ENCODE measurements at places on chromosomes 3 and 15.
A peak's percentile ranks its signal among the peaks of the same experiment; 100 is the strongest.

DNA sequence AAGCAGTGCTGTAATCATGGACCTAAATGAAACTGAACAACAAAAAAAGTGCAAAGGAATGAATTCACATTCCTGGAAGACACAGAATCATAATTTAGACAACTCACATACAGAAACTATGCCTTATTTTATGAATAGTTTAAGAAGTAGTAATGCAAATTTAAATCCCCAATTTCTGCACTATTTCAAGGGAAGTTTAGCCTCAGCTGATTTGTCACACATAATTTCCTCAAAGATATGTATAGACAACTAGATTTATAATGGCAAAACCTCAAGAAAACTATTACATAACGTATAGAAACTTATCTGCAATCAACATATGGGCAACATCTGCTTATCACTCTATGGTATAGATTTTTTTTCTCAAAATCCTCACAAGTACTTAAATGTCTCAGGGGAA is 7.8 kb upstream of the PTX3 start:
- H3K36me3 ChIP-seq = peaks cover 4% of the 10 kb centered on the region
- no peak for DNase-seq
- no peak overlapping the region for H3K27ac ChIP-seq

DNA sequence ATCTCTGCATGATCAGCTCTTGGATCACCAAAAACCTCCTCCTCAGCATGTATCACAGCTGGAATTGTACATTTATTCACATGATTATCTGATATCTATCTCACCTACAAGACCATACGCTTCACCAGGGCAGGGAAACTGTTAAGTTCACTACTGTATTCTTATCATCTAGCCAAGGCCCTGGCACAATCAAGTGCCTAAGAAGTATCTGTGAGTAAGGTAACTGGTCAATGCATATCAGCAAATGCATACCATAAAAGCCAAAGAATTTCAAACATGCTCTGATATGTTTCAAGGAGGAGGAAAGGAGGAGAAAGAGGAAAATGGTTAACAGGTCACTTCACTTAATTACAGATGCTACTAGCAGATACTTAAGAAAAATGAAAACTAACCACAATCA is 158.4 kb downstream of the LIPC start:
- no peak overlapping the region for H3K4me3 ChIP-seq
- H3K4me1 ChIP-seq = no peaks in the 10 kb centered on the region
- no peaks in the 10 kb centered on the region for H3K36me3 ChIP-seq
- DNase-seq = no peak
- H3K27ac ChIP-seq = no peak overlapping the region

GRCh38 chr3:108127301-108127988 is 36.6 kb upstream of the CD47 start:
- H3K27me3 ChIP-seq = no peaks in the 10 kb centered on the region
- H3K27ac ChIP-seq = no peak overlapping the region
- no peak for DNase-seq
- no peaks in the 10 kb centered on the region for H3K36me3 ChIP-seq

DNA sequence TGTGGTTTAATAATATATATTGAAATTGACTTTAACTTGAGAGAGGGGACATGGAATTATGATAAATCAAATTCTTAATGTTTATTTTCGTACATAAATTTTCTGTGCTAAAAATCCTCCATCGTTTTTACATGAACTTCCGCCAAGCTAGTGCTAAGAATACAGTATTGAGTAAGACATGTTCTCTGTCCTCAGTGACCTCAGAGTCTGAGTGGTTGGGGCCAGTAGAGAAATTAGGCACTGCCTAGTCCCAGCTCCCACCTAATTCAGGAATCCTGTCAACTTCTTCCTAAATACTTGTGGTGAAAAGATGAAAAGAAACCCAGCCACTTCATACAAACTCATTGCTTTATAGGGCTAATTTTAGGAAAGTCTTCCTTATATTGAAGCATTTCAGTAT is 110.3 kb downstream of the PPP2R3A start:
- H3K4me3 ChIP-seq = no peak overlapping the region
- H3K36me3 ChIP-seq = peaks cover 5% of the 10 kb centered on the region
- H3K27me3 ChIP-seq = no peaks in the 10 kb centered on the region
- no peak overlapping the region for H3K27ac ChIP-seq
- no peak for DNase-seq

DNA sequence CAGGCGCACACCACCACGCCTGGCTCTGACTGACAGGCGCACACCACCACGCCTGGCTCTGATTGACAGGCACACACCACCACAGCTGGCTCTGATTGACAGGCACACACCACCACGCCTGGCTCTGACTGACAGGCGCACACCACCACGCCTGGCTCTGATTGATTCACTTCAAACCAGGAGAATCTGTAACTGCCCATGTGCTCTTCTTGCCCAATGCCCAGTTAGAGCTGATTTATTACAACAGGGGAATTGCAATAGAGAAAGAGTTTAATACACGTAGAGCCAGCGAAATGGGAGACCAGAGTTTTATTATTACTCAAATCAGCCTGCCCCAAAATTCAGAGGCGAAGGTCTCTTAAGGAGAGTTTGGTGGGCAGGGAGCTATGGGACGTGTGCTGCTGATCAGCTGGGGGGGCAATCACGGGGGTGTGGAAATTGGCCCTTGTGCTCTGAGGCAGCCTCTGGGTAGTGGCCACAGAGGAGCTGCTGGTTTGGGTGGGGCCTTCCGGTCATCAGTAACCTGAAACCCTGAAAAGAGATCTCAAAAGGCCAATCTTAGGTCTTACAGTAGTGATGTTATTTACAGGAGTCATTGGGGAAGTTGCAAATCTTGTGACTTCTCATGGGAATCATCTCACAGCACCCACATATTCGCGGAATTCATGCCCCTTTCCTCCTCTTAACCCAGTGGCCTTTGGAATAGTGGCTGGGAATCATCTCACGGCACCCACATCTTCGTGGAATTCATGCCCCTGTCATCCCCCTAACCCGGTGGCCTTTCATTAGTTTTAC is 63.8 kb upstream of the TFRC start:
- no peaks in the 10 kb centered on the region for H3K4me1 ChIP-seq
- no peak overlapping the region for H3K27ac ChIP-seq
- H3K4me3 ChIP-seq = no peak overlapping the region
- H3K27me3 ChIP-seq = no peaks in the 10 kb centered on the region
- H3K36me3 ChIP-seq = no peaks in the 10 kb centered on the region

DNA sequence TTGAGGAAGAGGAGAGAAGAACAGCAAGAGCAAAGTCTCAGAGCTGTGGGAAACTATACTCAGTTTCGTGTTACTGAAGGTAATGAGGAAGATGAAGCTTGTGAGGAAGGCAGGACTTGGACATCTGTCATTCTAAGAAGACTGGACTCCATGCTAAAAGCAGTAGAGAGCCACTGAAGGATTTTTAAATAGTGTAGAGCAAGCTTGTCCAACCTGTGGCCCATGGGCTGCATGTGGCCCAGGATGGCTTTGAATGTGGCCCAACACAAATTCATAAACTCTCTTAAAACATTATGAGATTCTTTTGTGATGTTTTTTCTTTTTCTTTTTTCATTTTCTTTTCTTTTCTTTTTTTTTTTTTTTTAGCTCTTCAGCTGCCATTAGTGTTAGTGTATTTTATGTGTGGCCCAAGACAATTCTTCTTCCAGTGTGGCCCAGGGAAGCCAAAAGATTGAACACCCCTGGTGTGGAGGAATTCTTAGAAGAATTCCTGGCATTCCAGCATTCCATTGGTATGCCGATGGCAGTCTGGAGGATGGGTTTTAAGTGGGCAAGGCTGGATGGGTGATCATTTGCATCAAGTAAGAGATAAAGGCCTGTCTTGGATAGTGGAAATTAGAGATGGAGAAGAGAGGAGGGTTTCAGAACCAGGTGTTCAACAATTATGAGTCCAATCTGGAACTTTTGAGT is 6.9 kb upstream of the NFKBIZ start:
- H3K27ac ChIP-seq = peak overlapping the region; percentile 83
- H3K4me1 ChIP-seq = peaks cover 5% of the 10 kb centered on the region
- no peaks in the 10 kb centered on the region for H3K27me3 ChIP-seq

- no peaks in the 10 kb centered on the region for H3K27me3 ChIP-seq
- H3K4me3 ChIP-seq = no peak overlapping the region
- H3K27ac ChIP-seq = no peak overlapping the region
- no peak for DNase-seq
- no peaks in the 10 kb centered on the region for H3K36me3 ChIP-seq
- H3K4me1 ChIP-seq = peaks cover 10% of the 10 kb centered on the region
Measured at GRCh38 chr15:63447017-63447676, 57.2 kb upstream of the USP3 start.

DNA sequence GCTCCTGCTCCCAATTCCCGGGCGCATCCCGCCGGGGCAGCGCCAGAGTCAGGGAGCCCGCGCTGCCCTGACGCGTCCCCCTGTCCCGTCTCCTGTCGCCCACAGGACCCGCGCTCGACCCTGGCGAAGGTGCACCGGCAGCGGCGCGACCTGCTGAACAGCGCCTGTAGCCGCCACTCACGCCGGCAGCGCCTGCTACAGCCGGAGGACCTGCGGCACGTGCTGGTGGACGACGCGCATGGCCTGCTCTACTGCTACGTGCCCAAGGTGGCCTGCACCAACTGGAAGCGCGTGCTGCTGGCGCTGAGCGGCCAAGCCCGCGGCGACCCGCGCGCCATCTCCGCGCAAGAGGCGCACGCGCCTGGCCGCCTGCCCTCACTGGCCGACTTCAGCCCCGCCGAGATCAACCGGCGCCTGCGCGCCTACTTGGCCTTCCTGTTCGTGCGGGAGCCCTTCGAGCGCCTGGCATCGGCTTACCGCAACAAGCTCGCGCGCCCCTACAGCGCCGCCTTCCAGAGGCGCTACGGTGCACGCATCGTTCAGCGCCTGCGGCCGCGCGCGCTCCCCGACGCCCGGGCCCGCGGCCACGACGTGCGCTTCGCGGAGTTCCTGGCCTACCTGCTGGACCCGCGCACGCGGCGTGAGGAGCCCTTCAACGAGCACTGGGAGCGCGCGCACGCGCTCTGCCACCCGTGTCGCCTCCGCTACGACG is 16.9 kb downstream of the C3orf22 start:
- DNase-seq = no peak
- H3K4me1 ChIP-seq = no peaks in the 10 kb centered on the region
- H3K36me3 ChIP-seq = no peaks in the 10 kb centered on the region
- H3K27ac ChIP-seq = no peak overlapping the region

DNA sequence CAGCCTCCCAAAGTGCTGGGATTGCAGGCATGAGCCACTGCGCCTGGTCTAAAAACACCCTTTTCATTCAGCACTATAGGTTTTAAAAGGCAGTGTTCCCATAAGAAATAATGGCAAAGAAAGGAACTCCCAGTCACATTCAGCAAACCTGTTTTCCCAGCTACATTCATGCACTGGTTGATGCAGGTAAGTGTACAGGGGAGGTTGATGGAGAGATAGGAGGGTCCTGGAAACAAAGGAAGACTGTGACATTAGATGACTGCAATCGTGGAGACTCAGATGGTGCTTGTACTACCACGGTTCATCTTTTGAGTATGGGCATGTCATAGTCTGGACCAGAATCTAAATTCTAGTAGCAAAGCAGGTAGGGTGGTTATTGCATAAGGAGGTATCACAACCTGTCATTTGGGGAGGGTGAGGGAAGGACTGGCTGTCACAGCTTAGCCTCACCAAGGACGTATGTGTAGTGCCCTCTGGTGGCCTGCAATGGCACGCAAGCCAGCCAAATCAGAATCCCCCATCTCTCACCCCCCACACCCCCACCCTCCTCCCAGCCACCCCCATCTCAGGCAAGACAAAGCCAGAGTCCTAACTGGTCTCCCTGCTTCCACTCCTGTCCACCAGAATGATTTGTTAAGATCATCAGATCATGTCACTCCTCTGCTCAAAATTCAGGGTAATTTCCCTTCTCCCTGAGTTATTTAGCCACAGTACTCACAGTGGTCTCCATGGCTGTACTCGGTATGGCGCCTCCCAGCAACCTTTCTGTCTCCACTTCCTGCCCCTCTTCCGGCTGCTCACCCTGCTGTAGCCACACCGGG is 28.8 kb upstream of the UBL7 start:
- peaks cover 4% of the 10 kb centered on the region for H3K4me1 ChIP-seq
- H3K36me3 ChIP-seq = no peaks in the 10 kb centered on the region
- no peaks in the 10 kb centered on the region for H3K27me3 ChIP-seq
- no peak overlapping the region for H3K27ac ChIP-seq
- DNase-seq = peak; percentile 41

DNA sequence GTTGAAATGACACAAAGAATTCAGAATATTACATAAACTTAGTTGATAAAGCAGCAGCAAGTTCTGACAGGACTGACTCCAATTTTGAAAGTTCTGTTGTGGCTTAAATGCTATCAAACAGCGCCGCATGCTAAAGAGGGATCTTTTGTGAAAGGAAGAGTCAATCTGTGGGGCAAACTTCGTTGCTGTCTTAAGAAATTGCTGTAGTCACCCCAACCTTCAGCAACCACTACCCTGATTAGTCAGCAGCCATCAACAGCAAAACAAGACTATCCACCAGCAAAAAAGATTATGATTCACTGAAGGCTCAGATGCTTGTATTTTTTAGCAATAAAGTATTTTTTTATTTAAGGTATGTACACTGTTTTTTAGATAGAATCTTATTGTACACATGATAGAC is 14.2 kb downstream of the CRBN start:
- no peak for DNase-seq
- no peaks in the 10 kb centered on the region for H3K4me1 ChIP-seq
- H3K36me3 ChIP-seq = peaks cover 8% of the 10 kb centered on the region
- H3K27ac ChIP-seq = no peak overlapping the region
- no peak overlapping the region for H3K4me3 ChIP-seq
- H3K27me3 ChIP-seq = no peaks in the 10 kb centered on the region

DNA sequence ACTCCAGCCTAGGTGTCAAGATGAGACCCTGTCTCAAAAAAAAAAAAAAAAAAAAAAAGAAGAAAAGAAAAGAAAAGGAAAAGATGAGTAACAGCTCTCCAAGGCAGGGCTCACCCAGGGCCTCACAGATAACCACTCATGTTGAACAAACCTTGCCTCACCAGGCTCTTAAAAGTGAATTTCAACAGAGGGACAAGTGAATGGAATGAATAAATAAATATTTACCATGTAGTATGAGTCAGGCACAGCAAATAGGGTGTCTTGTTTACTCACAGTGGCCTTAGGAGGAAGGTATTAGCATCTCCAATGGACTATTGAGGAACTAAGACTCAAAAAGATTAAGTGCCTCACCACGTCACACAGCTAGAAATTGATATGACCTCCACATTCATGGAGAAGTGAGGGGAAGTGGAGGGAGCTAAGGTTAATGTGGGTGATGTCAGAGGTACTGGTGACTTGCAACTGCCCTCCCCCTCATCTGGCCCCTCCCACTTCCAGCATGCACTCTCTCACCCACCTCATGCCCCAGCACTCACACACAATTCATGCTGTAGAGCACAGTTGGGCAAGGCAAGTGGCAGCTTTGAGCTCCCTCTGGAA is 255.5 kb downstream of the UACA start:
- H3K36me3 ChIP-seq = no peaks in the 10 kb centered on the region
- H3K4me1 ChIP-seq = peaks cover 25% of the 10 kb centered on the region
- no peaks in the 10 kb centered on the region for H3K27me3 ChIP-seq
- DNase-seq = no peak
- H3K4me3 ChIP-seq = no peak overlapping the region
- H3K27ac ChIP-seq = no peak overlapping the region
